Glomerular endothelial cell (primary cell): ENCODE measurements at places on chromosomes 12 and 14.

GRCh38 chr14:55243386-55243785, 27.8 kb upstream of the FBXO34 start:
- no peak for DNase-seq

DNA sequence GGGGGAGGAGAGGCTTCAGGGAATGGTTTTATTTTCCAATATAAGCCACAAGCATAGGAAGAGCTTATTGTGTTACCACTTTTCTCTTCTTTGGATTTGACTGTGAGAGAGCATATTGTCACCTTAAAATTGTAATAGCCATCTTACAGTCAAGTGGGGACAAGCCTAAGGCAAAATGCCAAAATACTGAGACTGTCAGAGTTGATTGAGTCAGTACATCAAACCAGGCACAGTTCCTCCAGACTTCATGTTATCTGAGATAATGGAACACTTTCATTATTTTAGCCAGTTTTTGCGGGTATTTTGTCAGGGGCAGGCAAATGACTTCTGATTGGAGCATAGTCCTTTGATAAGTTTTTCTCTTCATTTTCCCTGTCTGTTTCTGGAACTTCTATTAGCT, 19.5 kb upstream of the NUBPL start:
- DNase-seq: no peak

- DNase-seq: no peak
Measured at GRCh38 chr14:101556566-101557320, 4.6 kb upstream of the DIO3 start.

- no peak for DNase-seq
Measured at GRCh38 chr14:33897878-33898535, 52.9 kb downstream of the EGLN3 start.

DNA sequence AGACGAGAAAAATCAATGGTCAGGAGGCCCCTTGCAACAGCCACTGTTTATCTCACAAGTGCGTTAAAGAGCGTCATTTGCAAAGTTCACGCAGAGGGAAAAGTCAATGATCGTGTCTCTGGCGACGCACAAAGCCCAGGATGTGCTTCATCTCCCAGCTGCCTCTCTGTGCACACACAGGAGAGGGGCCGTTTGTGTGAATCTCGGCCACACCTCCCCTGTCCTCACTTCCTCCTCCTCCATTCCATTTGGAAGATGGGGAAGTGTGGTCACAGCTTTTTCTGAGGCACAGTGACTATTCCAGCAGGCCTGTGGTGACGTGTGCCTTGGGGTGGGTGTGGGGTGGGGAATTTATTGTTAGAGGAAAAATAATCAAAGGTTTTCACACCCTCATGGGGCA, 90.4 kb downstream of the RBM19 start:
- DNase-seq: no peak

DNA sequence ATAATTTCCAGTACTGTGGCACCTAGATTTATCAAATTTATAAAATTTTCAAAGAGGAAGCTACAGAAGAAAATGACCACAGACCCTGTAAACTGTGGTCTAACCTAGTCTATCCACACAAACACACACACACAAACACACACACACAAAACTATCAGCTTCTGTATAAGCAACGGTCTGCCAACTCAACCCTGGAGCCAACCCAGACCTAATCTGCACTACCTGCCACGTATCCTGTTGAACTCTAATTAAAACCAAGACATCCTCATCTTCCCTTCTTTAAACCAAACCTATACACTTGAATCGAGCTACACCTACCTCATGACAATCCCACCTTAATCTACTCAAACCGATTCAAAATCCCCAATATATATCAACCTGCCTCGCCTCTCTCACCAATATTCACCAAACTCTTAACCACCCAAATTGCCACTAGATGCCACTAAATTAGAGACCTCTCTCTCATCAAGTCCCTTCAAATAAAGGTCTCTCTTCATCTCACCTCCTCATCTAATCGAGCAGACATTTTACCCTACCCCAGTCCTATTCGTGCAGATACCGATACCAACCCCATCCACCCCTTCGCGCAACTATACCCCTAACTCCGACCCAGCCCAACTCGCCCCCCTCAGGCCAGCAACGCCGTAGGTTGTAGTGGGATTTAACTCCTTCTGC, 808 bp downstream of the ACIN1 start:
- DNase-seq: no peak

DNA sequence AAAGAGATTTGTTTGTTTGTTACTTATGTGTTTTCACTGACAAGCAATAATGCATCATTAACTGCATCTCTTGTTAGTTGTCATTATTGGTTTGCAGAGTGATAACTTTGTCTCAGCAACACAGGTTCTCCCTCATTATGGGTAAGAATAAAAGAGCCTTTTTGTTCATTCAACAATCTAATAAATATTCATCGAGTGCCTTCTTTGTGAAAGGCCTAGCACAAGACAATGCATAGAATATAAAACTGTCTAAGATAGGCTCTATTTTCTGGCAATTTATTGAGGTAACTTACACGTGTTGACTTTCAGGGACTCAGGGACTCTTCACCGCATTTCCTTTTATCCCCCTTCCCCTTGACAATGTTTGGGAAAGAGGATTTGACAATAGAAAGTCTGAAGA, 95.5 kb upstream of the KRR1 start:
- DNase-seq: no peak

- no peak for DNase-seq
Measured at GRCh38 chr12:80829767-80830166, 108.0 kb downstream of the LIN7A start.

DNA sequence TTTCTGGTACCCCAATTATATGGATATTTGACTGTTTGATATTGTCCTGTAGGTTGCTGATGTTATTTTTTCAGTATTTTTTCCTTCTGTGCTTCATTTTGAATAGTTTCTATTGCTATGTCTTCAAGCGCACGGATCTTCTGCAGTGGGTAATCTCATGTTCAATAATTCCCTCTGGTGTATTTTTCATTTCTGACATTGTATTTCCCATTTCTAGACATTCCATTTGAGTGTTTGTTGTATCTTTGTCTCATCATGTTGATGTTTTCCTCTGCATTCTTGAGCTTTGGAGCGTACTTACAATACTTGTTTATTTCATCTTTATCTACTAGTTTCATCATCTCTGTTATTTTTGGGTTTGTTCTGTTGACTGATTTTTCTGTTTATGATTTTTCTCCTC, 22.0 kb downstream of the TSPAN9 start:
- no peak for DNase-seq

- DNase-seq: no peak
Measured at GRCh38 chr14:75138492-75138891, 11.6 kb upstream of the NEK9 start.

DNA sequence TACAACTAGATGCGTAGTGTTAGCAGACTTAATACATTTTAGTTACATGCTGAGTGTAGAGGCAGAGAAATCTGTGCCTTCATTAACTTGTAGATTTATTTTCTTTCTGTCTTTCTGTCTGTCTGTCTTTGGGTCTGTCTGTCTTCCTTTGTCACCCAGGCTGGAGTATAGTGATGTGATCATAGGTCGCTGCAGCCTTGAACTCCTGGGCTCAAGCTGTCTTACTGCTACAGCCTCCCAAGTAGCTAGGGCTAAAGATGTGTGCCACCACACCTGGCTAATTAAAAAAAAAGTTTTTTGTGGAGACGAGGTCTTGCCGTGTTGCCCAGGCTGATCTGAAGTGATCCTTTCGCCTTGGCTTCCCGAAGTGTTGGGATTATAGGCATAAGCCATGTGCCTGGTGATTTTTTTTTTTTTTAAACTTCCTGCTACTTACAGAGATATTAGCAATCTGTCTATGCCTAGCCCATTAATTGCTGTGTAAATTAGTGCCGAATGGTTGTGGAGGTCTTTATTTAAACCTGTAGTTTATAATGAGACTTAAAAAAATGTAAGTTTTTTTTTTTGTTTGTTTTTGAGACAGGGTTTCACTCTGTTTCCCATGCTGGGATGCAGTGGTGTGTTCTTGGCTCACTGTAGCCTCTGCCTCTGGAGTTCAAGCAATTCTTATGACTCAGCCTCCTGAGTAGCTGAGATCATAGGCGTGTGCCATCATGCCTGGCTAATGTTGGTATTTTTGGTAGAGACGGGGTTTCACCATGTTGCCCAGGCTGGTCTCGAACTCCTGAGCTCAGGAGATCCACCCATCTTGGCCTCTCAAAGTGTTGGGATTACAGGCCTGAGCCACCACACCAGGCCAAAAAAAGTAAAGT, 22.8 kb downstream of the ERC1 start:
- no peak for DNase-seq

- DNase-seq: no peak
Measured at GRCh38 chr12:79373896-79374499, 316.8 kb downstream of the PAWR start.

GRCh38 chr14:65422088-65422834, 9.7 kb downstream of the FUT8 start:
- DNase-seq: no peak

GRCh38 chr12:114248527-114248926, 157.4 kb downstream of the TBX5 start:
- DNase-seq: no peak

- no peak for DNase-seq
Measured at GRCh38 chr12:78210506-78210860, 379.8 kb downstream of the NAV3 start.

DNA sequence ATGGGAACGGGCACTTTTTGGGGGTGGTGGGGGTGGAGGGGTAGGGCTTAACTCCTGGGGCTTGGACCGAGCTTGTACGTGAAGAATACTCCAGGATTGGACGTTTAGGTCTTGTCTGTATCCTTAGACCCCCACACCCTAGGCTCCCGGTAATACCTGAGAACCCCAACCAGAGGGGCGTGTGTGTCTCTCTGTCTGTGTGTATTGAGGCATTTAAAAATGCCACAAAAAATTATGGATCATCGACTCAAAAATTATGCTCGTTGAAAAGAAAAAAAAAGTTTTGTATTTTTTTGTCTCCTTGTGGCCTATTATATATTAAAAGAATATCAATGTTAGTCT, 459 bp downstream of the PPFIBP1 start:
- DNase-seq: no peak

GRCh38 chr12:111428728-111429175, 23.0 kb downstream of the SH2B3 start:
- DNase-seq: no peak

DNA sequence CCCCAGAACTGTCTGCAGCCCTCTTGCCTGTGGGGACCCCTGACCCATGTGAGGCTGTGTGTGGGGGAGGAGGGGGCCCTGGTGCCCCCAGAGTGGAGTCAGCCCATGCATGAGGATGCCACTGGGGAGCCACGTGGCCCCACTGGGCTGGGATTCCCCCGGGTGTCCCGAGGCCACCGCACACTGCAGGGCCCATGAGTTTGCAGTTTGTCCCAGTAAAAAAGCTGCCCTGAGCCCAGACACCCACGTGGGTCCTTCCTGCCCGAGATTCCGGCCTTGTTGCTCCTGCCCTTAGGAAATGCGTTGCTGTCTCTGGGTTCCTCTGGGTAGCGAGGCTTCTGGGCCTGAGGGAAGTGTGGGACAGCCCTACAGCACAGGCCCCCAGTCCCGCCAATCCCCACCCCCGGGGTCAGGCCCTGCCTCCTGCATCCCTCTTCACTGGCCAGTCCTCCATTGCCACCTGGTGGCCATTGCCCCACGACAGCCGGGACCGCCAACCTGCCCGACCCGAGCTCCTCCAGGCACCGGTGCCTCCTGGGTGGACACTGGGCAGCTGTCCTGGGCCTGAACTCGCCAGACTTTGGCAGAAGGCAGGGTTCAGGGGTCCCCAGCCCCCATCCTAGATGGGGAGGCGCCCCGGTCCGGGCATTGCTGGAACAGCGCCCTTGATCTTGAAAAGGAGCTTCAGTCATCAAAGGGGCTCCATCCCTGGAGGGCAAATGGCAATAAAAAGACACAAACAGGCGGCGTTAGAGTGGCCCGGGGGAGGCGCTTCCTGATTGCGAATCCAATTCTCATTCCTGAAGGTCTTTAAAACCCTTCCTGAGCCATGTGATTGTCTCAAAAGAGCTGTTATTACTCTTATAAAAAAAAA, 15.6 kb upstream of the C14orf180 start:
- DNase-seq: peak; percentile 10

DNA sequence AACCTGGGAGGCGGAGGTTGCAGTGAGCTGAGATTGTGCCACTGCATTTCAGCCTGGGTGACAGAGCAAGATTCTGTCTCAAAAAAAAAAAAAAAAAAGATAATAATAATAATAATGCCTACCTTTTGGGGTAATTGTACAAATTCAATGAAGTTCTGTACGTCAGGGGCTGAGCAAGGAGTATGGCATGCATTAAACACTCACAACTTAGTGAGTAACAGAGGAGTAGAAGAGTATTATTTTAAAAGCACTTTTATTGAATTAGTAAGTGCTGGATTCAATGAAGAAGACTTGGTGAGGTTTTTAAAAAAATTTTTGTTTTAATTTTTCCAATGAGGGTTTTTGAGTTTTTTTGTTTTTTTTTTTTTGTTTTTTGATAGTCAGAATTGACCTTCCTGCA, 783.6 kb upstream of the TBX3 start:
- DNase-seq: no peak

DNA sequence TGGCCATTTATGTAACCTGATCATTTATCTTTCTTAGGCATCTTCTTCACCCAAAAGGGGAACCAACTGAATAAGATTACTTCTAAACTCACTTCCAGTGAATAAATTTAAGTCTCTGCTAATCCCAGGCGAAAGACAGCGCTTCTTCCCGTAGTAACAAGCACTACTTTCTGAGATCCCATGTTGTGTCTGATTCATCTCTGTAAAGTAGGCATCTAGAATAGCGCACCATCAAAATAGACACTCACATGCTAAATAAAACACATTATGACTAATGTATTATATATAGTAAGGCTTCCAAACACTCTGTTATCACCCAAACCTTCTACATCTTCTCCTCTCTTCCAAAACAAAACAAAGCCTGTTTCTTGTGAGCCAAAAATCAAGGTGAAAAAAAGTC, 15.1 kb downstream of the GTF2A1 start:
- no peak for DNase-seq

GRCh38 chr14:100587763-100588411, 670 bp upstream of the BEGAIN start:
- DNase-seq: no peak

DNA sequence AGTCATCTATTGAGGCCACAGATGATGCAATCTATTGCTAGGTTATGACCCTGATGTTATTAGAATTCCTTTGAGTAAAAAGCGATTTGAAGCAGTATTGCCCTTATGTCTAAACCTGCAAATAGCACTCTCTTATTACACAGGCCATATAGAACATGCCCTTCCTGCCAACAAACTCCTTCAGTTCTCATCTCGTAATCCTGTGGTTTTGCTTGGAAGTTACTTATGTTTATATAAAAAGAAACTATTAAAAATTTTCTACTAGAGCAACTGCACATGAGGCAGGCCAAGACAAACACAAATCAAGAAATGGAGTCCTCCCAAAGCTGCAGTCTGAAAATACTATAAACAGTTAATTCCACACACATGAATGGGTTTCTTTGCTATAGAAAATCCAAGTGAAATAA, 1200.2 kb downstream of the LRFN5 start:
- no peak for DNase-seq
